ENCODE measurements at places on chromosomes 1 and 21.
A peak's percentile ranks its signal among the peaks of the same experiment; 100 is the strongest.

DNA sequence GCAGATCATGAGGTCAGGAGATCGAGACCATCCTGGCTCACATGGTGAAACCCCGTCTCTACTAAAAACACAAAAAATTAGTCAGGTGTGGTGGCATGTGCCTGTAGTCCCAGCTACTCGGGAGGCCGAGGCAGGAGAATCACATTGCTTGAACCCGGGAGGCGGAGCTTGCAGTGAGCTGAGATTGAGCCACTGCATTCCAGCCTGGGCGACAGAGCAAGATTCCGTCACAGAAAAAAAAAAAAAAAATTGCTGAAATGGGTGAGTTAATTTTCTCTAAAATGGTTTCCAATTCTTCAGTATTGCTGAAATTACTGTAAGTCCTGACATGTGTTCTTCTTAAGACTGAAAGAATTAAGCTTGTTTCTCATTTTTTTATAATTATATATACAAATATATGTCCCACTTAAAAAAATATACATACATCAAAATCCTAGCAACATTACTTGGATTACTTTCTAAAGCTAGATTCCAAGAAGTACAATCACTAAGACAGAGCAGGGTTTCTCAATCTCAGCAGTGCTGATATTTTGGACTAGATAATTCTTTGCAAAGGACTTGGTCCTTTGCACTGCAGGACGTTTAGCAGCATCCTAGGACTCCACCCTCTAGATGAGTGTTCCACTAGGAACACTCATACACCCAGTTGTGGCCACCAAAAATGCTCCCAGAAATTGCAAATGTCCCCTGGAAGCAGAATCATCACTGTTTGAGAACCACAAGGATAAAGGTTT is 24.8 kb downstream of the ZNHIT6 start:
- DNase-seq = no peak

DNA sequence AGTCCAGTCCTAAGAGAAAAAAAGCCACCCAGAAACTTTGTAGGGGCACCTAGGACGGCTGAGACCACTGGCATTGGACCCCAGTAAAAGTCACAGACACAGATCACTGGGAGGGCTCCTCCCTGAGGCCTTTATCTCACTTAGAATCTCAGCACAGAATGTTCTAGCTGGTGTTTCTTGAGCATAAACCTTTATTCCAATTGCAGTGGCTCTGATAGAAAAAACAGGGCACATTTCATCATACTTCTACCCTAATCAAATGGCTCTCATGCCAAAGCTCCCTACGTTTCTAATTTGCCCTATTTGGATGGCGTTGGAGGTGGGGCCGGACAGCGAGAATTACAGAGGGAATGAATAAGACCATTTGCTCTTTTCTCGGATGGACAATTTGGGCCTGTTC is 53.8 kb downstream of the NGF start:
- DNase-seq = no peak

- no peak for DNase-seq
Observed at GRCh38 chr1:10615932-10616671, 141.4 kb downstream of the PEX14 start.

- DNase-seq = peak; percentile 74
Observed at GRCh38 chr1:104648269-104648691, 898.6 kb downstream of the AMY1C start.

DNA sequence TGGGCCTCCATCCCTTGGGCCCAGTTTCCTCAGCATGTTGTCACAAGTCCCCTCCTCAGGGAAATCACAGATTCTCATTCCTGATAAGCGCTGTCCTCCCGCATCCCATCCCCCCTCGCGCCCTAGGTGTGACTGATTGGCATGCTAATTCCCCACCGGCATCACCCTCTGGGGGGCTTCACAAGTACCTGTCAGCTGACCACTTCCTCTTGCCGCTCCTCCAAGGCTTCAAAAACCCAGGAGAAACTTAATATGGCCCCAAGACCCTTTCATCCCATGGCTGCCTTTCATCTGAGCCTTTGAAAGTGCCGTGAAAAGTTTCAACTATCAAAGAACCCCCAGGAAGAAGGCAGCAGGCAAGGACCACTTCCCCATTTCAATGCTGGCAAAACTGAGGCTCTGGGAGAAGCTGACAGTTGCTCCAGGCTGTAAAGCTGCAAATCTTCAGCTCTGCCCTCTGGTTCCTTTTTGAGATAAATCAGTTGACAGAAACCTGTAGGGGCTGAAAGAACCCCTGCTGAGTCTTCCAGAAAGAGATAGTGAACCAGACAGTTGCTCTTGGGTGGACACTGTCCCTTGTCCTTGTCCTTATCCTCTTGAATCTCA is 12.8 kb upstream of the MIXL1 start:
- no peak for DNase-seq
